ENCODE measurements at places on chromosomes 7 and 10.

- no peak for DNase-seq
Measured at GRCh38 chr10:46025406-46025805, 5.0 kb downstream of the NCOA4 start.

DNA sequence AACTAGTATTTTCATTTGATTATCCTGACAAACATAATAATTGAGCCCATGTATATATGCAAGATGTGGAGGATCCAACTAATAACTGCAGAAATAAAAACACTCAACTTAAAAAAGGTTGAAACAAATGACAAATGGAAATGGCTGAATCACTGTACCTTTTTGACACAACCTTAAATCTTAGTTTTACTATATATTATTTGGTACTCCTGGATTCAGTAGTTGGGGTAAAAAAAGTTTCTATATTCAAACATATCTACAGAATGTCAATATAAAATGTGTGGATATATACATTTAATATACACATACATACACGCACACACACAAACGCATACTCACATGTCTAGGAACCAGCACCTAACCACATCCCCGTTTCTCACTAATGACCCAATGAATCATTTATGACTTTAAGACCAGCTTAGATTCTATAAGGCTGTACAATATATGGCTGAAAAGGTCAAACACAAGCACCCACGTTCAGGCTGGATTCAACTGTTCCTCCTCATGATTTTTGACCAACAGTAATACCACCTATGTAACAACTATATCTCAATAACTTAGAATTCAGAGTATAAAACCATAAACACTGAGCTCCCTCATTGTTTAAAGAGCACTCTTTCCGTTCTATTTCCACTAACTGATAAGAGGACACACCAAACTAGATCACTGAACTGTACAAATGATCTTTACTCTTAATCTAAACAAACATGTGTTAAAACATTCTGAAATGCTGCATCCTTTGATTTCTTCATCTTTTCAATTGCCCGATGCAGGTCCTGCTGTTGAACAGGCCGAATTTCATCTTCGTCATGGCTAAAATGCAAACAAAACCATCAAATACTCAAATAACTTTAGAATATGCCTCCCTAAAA lies 63.8 kb downstream of the ATAD1 start:
- DNase-seq: no peak

- DNase-seq: no peak
Measured at GRCh38 chr10:3340127-3340730, 167.6 kb upstream of the PITRM1 start.

DNA sequence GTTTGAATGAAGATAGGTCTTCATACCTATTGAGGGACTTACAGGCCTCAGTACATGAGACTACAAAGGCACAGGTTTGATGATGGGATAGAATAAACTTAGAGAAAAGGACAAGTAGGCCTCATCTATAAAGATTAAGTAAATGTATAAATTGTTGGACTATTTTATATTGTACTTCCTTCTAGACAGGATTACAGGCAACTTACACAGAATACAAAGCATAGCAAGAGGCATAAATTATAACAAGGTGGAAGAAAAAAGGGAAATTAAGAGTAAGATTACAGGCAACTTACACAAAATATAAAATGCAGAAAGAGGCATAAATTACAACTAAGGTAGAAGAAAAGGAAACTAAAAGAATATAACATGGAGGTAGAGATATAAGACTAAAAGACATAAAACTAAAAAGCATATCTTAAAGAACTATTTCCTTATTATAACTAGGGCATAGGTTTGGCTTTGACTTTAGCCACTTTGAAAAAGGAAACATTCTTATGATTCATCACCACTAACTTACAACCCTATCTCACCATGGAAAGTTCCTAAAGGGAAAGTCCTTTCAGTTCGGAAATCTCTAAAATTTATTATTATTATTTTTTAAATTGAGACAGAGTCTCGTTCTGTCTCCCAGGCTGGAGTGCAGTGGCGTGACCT lies 153.1 kb downstream of the GALNT11 start:
- no peak for DNase-seq
